ENCODE measurements at places on chromosomes 4 and X.

- DNase-seq, result no peak
Observed at GRCh38 chr4:44237643-44238042, 211.0 kb downstream of the KCTD8 start.

- DNase-seq, result no peak
Observed at GRCh38 chr4:113064244-113064643, 14.8 kb downstream of the ANK2 start.

- no peak for DNase-seq
Observed at GRCh38 chr4:168882650-168883233, 127.3 kb downstream of the CBR4 start.

DNA sequence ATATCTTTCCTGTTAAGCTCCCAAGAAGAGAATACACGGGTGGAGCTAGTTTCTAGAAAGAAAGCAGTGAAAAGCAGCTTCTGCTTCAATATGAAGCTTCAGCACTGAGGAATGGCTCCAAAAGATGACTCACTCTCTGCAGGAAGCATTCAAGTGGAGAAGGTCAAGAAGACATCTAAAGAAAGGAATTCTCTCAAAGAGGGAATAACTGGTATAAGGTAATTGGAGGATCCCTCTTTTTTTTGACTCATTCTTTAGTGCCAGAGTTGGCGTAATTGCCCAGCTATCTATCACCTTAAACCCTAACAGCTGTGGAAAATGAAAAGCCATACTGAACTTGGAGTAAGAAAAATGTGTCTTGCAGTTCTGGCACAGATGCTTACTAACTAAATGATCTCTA is 3.5 kb downstream of the EDA2R start:
- peak; percentile 53 for DNase-seq

- no peak for DNase-seq
Observed at GRCh38 chr4:174096999-174097398, 186.5 kb downstream of the FBXO8 start.

DNA sequence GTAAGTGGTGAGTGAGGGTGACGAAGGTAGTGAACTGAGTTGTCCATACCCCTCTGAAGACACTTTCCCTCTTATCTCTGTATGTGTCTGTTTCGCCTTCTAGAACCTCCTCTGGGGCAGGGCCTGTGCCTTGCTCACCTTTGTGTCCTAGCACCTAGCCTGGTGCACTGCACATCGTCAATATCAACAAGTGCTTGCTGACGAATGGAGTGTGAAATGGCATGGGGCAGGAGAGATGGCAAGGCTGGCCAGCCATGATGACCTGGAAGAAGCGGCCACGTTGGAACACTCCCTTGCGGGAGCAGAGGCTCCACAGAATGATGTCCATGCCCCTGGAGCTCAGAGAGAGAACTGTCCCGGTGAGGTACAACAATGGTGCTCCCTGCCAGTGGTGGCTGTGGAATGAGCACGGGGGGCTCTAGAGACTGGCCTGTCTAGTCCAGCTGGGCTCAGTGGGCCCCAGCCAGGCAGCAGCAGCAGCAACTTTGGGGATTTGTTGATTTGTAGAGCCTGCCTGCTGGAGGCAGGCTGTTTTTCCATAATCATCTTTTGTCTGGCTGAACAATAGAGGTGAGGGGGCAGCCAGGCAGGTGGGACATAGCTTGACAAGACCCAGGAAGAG is 112.2 kb upstream of the PJA1 start:
- DNase-seq, result no peak

DNA sequence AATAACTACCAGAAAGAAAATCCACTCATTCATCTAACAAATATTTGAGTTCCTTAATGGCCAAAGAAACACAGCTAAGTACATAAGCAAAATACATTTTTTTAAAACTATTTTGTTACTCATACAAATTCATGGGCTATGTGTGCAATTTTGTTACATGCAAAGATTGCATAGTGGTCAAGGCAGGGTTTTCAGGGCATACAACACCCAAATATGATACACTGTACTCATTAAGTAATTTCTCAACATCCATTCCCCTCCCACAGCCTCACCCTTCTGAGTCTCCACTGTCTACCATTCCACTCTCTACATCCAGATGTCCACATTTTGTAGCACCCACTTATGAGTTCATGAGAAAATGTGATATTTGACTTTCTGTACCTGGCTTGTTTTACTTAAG is 58.2 kb downstream of the BRWD3 start:
- DNase-seq, result no peak
